CD8-positive, alpha-beta T cell (primary cell): ENCODE measurements at places on chromosomes 12 and 14.
A peak's percentile ranks its signal among the peaks of the same experiment; 100 is the strongest.

DNA sequence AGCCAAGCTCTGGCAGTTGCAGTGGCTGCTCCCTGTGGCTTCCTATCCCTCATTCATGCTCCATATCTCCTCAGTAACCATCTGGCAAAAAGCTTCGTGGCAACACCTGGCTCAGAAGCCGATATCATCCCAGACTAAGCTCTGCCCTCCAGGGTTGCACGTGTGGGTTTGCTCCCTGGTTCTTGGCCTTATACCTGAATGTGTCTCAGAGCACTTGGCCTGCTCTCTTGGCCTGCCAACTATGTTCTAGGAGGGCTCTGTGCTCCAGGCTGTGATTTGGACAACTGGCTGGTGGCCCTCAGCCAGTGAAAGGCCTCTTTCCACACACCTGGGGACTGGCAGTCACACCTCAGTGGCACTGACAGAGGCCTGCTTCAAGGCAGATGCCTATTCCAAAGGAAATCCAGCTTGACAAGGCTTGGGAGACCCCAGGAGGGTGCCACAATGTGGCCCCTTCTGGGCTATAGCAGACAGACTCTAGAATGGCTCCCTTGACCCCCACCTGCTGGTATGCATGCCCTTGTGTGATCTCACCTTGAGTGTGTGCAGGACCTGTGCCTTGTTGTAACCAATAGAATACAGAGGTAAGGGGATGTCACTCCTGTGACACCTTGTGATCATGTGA is 10.5 kb downstream of the PLD4 start:
- DNase-seq, result no peak

GRCh38 chr12:12864243-12864642 is 27.1 kb upstream of the GPRC5A start:
- no peak for DNase-seq

GRCh38 chr14:103684471-103684870 is 30.8 kb downstream of the XRCC3 start:
- no peak for DNase-seq

GRCh38 chr12:125202421-125202820 is 137.2 kb downstream of the AACS start:
- no peak for DNase-seq

GRCh38 chr12:56326533-56326932 is 7.3 kb downstream of the PAN2 start:
- no peak for DNase-seq

GRCh38 chr12:27787559-27787958 is 7.5 kb upstream of the MANSC4 start:
- no peak for DNase-seq

DNA sequence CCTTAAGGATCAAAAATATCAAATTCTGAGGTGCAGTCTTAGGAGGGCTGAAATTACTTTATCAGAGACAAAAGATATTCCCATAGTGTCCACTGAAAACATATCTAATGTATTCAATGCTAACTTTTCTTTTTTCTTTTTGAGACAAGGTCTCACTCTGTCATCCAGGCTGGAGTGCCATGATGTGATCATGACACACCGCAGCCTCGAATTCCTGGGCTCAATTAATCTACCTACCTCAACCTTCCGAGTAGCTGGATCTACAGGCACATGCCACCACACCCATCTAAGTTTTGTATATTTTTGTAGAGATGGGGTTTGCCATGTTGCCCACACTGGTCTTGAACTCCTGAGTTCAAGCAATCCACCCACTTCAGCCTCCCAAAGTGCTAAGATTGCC is 68.3 kb downstream of the ZC3H14 start:
- no peak for DNase-seq

DNA sequence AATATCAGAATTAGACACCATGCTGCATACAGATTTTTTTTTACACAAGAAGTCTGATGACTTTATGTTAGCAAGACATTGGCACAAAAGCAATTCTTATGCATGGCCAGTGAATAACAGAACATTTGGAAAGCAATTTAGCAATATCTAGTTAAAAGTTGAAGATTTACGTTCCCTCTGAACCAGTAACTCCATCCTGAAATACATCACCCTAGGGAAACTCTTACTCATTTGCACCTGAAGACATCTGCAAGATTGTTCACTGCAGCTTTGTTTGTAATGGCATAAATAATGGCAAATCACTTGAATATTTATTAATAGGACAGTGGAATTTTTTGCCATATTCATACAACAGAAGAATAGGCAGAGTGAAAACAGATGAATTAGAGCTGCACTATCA is 670.0 kb upstream of the NOVA1 start:
- no peak for DNase-seq

- no peak for DNase-seq
Measured at GRCh38 chr14:68361231-68361630, 431.6 kb downstream of the ZFP36L1 start.

- no peak for DNase-seq
Measured at GRCh38 chr14:74713395-74713735, 421 bp downstream of the FCF1 start.

- no peak for DNase-seq
Measured at GRCh38 chr12:109608270-109608669, 34.7 kb downstream of the MVK start.

- DNase-seq, result no peak
Measured at GRCh38 chr12:55993230-55993853, 3.7 kb upstream of the SUOX start.

- no peak for DNase-seq
Measured at GRCh38 chr12:72738811-72739210, 466.6 kb downstream of the TRHDE start.

DNA sequence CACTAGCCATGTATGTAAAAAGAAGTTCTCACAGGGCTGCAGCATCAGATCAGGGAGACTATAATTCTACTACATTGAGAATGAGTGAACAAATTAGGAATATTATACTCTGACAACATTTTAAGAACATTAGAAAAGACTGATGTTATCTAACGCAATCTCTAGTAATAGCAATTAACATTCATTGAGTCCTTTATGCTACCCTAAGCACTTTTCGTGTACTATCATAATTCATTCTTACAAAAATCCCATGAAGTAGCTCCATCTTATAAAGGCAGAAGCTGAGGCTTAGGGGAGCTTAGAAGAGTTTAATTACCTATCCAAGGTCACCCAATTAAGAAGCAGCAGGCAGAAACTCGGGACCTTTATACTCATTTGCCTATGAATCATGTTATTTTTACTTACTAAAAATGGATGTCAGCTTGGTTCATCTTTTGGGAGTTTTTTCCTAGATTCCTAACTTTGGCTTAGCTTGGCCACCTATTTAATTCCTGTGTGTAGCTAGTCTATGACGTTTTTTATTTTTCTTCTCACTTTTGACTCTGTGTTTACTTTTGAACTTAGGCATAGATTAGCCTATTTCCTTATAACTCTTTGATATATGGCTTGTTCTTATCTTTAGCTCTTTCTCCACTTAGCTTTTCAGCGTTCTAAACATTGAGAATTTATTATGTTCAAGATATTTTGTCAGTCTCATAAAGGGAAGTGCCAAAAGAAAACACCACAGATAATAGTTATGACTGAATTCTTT is 333.5 kb upstream of the DCN start:
- DNase-seq, result no peak

DNA sequence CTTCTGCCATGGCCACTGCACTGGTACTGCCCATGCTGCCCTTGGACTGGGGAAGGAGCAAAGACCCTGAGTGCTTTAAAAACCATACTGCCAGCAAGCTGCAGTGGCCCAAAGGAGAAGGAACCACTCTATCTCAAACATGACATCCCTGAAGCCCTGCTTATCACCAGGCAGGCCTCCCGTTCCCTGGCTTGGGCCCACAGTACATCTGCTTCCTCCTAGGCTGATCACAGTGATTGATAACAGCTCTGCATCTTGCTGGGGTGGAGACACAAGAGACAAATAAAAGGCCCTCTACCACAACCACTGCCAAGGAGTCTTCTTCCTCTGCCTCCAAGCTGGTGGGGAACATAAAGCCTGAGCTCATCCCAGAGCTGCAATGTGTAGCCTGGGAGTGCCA is 567.5 kb downstream of the TRHDE start:
- no peak for DNase-seq

- DNase-seq, result no peak
Measured at GRCh38 chr14:55142466-55142865, 13.4 kb downstream of the LGALS3 start.

- peak; percentile 79 for DNase-seq
Measured at GRCh38 chr14:68979021-68979721, at the start of gene ACTN1. Gene ACTN1, minus strand, starts transcription at chr14:68979302. Its CDS starts 246 bp downstream, at chr14:68979056.

DNA sequence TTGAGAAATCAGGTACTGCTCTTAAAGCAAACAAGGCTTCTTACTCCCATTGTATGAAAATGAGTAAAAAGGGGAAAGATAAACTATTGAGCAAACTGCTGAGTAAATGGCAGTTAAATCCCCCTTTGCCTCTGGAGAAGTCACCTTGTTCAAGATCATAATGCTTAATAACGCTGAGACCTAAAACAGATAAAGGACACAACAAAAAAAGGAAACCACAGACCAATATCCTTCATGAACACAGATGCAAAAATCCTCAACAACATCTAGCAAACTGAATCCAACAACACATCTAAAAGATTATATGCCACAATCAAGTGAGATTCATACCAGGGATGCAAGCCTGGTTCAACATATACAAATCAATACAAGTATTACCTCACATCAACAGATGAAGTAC is 109.0 kb upstream of the MDM1 start:
- DNase-seq, result no peak

GRCh38 chr14:104753528-104754212 is 723 bp downstream of the SIVA1 start:
- DNase-seq, result no peak

DNA sequence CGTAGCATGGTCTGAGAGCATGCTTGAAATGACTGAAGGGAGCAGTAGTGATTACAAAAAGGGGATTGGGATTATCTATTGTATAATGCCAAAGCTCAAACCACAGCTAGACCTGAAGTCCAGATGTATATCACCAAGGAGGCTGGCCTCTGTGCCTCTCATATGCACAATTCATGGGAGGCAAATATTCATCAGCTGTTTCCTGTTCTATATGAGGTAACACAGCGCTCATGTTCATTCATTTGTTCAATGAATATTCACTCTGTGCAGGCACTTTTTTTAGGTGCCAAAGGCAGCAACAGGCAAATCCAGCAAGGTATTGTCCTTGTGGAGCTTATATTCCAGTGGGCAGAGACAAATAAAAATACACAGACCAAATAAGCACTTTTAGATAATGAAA is 39.0 kb downstream of the CRACR2A start:
- DNase-seq, result no peak

DNA sequence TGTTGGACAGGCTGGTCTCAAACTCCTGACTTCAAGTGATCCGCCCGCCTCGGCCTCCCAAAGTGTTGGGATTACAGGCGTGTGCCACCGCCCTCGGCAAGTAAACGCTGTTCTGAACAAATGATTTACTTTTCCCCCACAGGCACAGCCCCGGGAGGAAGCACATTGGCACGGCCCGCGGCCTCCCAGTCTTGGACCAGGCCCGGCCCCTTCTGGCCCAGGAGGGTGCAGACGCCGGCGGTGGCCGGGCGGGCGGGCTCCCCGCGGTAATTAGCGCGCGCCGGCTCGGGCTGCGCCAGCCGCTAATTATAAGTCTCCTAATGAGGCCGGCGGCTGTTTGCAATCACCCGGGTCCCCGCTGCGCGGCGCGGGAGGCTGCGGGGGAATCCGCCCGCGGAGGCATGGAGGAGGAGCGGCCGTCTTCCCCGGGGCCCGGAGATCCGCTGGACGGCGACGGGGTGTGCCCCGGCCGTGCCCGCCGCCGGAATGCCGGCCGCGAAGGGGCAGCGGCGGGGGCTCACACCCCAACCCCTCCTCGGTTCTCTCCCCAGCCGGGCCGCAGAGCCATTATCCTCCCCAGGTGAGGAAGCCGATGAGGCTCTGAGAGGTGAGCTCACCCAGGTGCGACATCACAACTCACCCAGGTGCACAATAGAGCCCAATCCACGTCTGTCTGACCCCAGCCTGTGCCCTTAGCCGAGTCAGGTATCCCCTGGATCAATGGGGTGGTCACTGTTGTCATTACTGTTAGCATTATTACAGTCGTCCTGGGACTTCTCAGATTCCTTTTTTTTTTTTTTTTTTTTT is 3.3 kb upstream of the POP5 start:
- peak; percentile 44 for DNase-seq

GRCh38 chr12:68375756-68376695 is 43.9 kb upstream of the MDM1 start:
- no peak for DNase-seq

DNA sequence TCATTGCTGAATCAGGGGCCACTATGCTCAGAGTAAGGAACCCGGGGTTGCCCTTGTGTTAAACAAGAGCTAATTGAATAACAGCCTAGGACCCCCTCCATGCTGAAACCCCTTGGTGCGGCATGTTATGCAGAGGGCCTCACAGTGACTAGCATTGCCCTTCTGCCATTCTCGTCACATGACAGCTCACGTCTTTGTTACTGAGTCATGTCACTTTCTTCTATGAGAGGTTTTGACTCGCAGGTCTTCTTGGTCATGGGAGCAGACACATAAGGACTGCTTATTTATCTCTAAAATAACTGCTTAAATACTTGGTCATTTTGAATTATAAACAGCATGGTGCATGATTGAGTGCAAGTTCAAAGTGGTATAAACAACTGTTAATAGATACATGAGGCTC is 24.9 kb downstream of the TCTN1 start:
- no peak for DNase-seq
